Renal cortex interstitium (tissue), 15 donors: ENCODE measurements at places on chromosomes 11 and 22.
A peak's percentile ranks its signal among the peaks of the same experiment; 100 is the strongest.

GRCh38 chr11:8624698-8625097 is 30.7 kb upstream of the STK33 start:
- no peak for DNase-seq

- DNase-seq: no peak
Measured at GRCh38 chr11:123228496-123229163, 33.6 kb upstream of the CLMP start.

DNA sequence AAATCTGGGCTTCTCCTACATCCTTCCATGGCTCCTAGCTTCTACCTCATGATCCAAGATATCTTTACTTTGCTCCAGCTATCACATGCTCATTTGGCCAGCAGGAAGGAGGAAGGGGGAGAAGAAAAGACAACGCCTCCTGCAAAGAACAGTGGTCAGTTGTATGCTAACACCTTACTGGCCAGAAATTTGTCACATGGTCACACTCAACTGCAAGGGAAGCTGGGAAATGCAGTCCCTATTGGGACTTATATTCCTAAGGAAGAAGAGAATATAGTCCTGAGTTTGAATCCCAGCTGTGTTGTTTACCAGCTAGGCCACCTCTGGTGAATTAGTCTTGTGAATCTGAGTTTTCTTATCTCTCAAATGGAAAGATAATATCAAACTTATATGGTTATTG is 272.0 kb downstream of the BLID start:
- no peak for DNase-seq

GRCh38 chr11:114169821-114170220 is 110.3 kb downstream of the ZBTB16 start:
- DNase-seq: no peak

- no peak for DNase-seq
Measured at GRCh38 chr11:22657101-22657694, 9.2 kb upstream of the GAS2 start.

- peak; percentile 29 for DNase-seq
Measured at GRCh38 chr11:105689631-105690030, 79.8 kb downstream of the GRIA4 start.

- DNase-seq: no peak
Measured at GRCh38 chr11:68550485-68550817, 89.9 kb downstream of the PPP6R3 start.

GRCh38 chr22:37171662-37172061 is 16.4 kb downstream of the C1QTNF6 start:
- DNase-seq: no peak
